T follicular helper cell (primary cell): ENCODE measurements at places on chromosomes 4 and X.

GRCh38 chrX:130857207-130857606, 45.8 kb downstream of the ENOX2 start:
- DNase-seq: no peak

DNA sequence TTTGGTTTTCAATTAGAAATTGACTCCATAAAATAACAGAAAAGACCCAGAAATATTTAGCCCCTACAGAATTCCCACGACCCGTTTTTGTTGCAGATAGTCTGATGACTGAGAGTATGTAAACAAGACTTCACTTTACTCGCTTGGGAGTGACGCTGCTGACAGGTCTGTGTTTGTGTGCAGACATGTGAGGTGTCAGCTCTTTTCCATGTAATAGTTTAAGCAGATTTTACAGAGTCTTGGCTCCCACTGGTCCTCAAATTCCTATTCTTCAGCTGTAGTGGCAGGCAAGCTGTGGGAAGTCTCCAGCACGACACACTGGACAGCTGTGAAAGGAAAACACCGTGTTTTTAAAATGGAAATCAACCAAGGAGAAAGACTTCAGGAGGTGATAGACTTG, 455.7 kb downstream of the GABRG1 start:
- DNase-seq: no peak

- DNase-seq: peak; percentile 22
These were observed 177.9 kb downstream of the CBR4 start for GRCh38 chr4:168831919-168832762.

DNA sequence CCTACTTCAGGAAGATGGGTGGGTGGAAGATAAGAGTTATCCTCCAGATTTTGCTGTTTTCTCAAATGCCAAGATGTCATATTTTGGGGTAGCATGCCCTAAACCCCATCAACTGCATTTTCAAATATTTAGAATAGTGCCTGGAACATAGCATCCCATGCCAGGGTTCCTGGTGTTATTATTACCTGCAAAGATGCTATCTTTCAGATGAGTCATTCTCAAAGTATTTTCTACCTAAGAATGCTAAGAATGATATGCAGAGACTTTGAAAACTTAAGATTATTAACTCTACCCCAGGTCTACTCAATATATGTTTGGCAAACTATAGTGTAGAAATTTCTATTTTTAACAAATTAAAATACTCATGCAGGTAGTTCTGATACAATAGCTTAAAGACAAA, 934.3 kb upstream of the SLIT2 start:
- DNase-seq: no peak

- DNase-seq: no peak
These were observed 5.7 kb upstream of the XK start for GRCh38 chrX:37679888-37680287.

GRCh38 chrX:119758731-119759247, 401 bp downstream of the SOWAHD start:
- DNase-seq: peak; percentile 9

GRCh38 chr4:127304356-127304755, 328.4 kb upstream of the INTU start:
- no peak for DNase-seq

DNA sequence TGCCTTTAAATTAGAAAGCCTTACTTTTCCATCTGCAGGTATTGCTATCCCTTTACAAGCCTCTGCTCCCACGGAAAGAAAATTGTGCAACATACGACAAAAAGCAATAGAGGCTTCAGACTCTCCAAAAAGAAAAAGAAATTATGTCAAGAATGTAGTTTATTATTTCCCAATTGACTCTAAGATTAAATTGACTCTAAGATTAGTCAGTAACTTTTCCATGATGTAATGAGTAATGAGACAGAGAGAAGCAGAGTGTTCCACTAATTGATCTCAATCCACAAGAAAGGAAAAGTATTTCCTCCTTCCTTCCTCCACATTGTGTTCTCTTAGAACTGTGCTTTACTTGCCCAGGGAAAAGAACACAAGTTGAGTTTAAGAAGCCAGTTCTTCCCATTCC, 345.7 kb upstream of the HS3ST1 start:
- no peak for DNase-seq

GRCh38 chrX:38651625-38652601, 90.6 kb downstream of the TSPAN7 start:
- DNase-seq: no peak
